Activated CD4-positive, alpha-beta T cell treated with anti-CD3 and anti-CD28 coated beads for 36 hours (primary cell): ENCODE measurements at places on chromosomes 4 and X.

- DNase-seq = peak; percentile 65
Measured at GRCh38 chr4:121072224-121073003, at the start of gene NDNF. Gene NDNF (minus strand): TSS chr4:121072535. CDS start chr4:121045837, 26,698 bp downstream.

DNA sequence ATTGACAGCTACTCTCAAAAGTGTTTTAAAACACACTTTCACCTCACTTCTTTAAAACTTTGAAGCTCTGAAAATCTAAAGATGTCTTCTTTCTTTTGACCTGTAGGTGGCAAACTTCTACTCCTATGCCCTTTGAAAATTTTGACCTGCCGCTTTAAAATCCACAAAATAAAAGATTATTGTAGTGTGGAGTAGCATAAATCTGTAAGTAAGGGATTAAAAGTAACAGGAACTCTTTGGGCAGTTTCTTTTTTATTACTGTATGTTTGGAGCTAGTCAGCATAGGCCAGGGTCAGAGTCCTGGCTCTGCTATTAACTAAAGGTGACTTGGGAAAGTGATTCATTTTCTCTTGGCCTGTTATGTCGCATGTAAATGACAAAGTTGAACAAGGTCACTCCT lies 25.5 kb downstream of the BBS12 start:
- no peak for DNase-seq

- no peak for DNase-seq
Measured at GRCh38 chrX:49247916-49248811, 12.9 kb downstream of the CCDC22 start.

GRCh38 chr4:185799442-185799841 lies 12.6 kb downstream of the SORBS2 start:
- no peak for DNase-seq

DNA sequence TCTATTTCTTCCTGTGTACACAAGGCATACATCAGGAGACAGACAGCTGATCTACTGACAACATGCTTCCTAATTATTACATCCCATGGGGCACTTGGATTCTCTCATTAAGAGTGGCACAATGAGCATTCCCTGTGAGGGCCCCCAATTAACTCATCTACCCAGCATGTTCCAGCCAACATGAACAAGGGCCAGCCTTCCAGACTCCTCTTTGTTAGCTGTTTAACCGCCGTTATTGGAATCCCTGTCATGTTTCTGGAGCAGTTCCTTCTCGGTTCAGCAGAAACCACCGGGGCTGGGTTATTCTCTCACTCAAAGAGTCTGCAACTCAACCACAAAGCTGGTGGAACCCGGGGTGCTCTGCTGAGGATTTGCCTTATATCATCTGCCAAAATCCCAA lies 9.9 kb upstream of the GPM6B start:
- DNase-seq = no peak

GRCh38 chrX:100975212-100975611 lies 5.7 kb downstream of the ARL13A start:
- DNase-seq = no peak

DNA sequence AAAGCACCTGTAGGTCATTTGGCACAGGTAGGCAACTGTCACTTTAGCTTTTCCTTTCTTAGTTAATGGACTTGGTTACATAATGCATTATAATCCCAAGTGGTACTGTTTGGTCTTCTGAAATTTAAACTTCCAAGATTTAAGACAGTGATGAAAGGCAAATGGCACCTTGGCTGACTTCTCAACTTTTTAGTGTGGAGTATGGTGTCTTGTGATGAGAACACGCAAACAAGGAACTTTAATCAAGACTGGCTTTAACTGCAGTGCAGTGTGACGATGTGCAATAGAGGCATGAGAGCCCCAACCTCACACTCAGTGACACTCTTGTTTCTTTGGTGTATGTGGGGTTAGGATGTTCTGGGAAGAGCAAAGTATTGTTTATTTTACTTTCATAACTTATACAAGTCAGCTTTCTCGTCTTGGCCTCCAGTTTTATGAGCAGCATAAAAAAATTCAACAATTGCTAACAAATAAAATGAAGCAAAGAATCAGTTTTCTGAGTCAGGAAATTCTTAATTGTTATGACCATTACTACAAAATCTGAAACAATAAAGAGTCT lies 171.9 kb downstream of the MAD2L1 start:
- no peak for DNase-seq

- peak; percentile 33 for DNase-seq
Measured at GRCh38 chr4:183798301-183799253, 106.5 kb upstream of the STOX2 start.
